ENCODE measurements at places on chromosomes 16 and 17.

DNA sequence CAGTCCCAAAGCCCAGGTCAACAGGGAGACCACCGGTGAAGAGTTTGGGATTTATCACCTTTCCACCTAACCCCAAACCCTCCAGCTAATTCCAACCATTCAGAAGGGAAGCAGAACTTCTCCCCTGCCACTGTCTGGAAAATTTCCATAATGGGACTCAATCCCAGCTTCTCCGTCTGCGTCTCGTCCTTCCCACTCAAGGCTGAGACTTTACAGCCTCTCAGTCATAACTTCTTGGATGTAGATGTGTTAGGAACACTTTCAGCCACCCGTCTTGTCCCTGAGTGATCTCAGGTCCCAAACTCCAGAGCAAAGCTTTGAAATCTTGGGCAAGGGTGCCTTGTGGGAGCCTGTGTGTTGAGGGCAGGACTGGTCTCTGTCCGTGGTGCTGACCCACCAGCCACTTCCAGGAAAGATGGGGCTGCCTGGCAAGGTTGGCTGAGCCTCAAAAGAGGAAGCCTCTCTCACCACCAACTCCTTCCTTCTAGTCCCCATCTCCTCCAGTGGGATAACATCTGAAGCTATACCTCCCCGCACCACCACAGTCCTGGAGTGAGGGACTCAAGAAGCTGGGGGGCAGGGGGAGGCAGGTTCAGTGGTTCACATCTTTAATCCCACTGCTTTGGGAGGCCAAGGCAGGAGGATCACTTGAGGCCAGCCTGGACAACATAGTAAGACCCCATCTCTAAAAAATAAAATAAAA is 9.3 kb downstream of the GAS2L2 start:
- DNase-seq = no peak

DNA sequence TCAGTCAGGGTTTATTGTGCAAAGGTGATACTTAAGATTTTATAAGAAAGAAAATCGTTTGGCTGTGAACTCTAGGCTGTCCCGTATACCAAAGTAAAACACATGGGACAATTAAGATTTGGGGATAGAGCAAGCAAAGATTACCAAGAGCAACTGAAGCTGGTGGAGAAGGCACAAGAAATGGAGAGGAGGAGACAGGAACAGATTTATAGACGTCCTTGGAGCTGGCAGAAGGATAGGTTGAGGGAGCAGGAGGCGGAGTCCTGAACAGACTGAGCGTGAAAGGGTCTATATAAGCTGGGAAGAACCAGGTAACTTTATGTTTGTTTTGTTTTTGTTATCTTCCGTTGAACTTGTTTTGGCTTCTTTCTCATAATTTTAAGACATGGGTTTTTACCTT is 3.8 kb downstream of the TNRC6C start:
- peak; percentile 32 for DNase-seq

DNA sequence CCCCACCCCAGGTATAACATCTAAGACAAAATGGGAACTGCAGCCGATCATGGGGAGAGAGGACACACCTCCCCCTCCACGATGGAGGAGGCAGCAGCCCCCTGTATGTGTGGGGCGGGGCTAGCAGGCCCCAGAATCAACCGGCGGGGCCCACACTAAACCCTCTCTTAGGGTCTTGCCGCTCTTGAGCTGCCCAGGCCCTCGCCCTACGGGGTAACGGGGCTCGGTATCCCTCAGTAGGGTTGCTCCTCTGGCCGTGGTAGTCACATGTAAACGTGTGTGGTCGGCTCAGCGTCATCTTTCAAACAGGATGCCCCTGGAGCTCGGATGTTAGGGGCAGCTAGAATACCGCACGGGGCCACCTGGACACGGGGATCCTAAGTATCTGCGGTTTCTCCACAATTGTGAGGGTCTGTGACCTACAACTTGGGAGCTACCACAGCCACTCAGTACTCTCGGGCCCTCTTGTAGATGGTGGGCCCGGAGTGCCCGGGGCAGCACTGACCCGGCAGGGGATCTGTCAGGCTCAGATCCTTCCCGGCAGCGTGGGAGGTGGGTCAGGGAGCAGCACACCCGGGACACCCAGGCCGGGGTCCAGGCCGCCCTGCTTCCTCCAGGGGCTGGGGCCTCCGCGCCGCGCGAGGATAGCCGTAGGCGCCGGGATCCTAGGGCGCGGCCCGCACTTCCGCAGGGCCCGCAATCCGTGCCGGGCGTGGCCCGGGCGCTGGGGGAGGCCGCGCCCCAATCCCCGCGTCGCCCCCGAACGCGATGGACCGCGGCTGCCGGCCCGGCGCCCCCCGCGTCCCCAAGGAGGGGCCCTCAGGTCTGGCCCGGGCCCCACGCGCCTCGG is 781 bp downstream of the ARHGDIA start:
- DNase-seq = no peak

GRCh38 chr16:21610766-21611165 is 11.4 kb downstream of the METTL9 start:
- DNase-seq = no peak

- DNase-seq = no peak
These were observed 3.5 kb upstream of the ITGAE start for GRCh38 chr17:3804503-3804931.

DNA sequence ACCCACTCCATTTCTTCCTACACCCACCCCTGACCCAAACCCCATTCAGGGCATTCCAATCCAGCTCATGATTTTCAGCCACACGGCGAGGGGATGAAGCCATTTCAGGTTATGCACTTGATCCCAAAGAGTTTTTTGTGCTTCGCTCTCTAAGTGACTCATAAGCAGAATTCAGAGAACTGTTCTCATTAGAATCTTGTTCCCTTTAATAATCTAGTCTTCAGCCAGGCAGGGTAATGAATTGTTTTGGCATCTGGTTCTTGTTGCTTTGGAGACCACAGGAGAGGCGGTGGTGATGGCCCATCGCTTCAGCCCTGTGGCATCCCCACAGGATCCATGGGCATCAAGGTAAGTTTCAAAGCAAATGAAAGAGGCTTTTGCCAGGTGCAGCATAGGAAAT is 4.8 kb upstream of the KRT31 start:
- DNase-seq = no peak

- no peak for DNase-seq
These were observed 9.4 kb downstream of the MAP3K14 start for GRCh38 chr17:45307290-45308015.

GRCh38 chr17:15257796-15258512 is 7.2 kb downstream of the PMP22 start:
- DNase-seq = no peak

DNA sequence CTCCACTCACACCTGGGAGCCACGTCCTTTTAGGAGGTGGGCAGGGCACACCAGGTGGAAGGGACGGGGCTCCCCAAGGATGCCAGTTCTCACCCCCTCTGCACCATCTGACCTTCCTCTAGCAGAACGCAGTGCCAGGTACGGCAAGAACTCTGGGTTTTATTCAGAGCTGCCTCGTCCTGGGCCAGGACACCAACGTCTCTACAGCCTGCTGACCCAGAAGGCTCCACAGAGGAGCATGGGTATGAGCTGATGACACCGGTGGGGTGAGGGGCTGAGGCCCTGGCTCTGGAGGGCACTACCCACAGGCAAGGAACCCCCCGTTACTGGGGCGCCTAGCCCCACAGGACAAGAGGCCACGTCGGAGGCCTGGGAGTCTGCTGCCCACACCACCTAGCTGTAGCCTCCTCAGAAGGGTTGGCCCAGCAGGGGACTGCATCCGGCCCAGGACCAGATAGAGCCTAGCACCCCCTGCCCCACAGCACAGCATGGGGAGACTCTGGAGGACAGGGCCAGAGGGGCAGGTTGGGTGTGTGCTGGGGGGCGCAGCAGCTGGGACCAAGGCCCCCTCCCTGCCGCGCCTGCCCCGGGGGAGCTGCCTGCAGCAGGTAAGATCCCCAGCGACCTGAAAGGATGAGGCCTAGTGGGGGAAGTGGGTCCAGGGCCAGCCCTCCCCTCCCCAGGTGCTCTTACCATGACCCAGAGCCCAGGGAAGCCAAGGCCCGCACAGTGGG is 13.9 kb downstream of the BCAR1 start:
- DNase-seq = no peak

DNA sequence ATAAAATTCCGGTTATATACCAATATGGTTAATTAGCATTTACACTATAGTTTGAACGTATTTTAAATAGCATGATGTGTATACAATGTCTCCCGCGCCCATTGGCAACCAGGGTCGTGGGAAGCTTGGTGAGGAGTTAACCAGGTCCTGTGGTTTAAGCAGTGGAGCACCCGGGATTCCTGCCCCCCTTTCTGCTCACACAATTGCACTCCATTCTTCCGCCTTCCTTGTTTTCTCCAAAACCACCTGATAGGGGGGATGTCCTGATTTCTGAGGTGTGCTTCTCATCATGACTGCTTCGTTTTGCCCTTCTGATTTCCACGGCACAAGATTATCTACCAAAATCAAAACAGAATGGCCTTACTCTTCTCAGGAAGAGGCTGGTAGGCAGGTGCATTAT is 35.8 kb downstream of the WIPI1 start:
- DNase-seq = no peak

DNA sequence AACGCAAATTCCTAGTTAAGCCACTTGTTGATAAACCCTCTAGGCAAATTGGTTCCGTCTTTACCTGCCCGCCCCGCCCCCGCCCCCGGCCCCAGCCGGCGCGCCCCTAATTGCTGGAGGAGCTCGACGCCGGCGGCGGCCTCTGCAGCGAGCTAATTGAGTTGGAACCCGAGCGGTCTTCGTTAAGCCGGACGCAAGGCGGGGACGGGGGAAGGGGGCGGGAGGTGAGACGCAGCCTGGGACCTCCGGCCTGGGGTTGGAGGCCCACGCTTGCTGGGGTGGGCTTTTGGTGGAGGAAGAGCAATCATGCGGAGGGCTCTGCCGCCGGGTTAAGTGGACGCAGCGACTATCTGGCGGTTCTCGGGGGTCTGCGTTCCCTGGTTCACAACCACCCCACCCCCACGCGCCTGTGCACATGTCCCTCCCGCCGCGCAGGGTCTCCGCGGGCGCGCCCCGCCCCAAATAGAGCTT is 12.7 kb upstream of the FOXF1 start:
- DNase-seq = no peak

GRCh38 chr17:12407495-12408252 is 258.0 kb upstream of the MYOCD start:
- DNase-seq = no peak

- no peak for DNase-seq
These were observed 1144.9 kb upstream of the GOT2 start for GRCh38 chr16:59878999-59879398.

DNA sequence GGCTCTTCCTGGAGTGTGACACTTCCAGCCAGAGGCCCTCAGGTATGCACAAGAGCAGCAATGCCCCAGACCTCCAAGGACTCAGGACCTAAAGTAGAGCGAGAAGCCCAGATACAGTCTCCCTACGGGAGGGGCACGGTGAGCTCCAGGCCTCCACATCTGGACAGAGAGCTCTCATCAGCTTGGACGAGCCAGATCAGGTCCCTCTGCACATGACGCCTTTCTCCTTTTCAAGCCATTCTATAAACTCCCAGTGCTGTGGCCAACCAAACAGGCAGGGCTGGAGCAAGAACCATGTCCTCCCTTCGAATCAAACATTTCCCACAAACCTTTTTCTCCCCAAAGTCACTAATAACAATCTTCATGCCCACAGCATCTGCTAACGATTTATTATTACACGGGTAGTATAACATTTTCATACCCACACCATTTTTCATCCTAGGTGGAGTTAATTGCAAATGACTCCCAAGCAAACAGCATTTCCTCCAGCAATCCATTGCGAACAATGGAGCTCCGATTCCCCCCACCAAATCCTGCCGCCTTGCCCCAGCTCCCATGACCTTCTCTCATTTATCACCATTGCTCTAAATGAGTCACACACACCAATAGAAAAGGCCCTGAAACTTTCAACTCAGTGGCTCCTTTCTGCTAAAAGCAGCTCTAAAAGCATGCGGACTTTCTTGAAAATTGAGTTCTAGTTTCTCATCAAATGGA is 24.2 kb upstream of the NLRP1 start:
- no peak for DNase-seq

GRCh38 chr17:70132505-70132904 is 36.8 kb upstream of the KCNJ2 start:
- DNase-seq = no peak

DNA sequence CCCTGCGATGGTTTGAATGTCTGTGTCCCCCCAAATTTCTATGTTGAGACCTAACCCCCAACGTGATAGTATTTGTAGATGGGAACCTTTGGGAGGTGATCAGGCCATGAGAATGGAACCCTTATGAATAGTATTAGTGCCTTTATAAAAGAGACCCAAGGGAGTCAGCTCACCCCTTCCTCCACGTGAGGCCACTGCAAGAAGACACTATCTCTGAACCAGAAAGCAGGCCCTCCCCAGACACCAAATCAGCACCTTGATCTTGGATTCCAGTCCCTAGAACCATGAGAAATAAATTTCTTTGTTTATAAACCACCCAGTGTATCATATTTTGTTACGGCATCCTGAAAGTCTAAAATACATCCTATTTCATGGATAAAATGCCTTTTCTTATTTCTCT is 64.4 kb upstream of the LRRC37A3 start:
- DNase-seq = no peak

GRCh38 chr16:75311383-75311938 is 60.0 kb upstream of the BCAR1 start:
- DNase-seq = no peak

DNA sequence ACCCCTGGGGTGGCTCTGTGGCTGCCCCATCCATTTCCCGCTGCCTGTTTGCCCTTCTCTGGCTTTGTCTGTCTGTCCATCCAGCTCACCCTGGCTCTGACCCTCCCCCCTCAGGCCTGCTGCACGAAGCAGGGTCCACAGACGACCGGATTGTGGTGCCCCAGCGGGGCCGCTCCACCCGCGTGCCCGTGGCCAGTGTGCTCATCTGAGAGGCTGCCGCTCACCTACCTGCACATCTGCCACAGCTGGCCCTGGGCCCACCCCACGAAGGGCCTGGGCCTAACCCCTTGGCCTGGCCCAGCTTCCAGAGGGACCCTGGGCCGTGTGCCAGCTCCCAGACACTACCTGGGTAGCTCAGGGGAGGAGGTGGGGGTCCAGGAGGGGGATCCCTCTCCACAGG is 761 bp upstream of the LAT start:
- DNase-seq = no peak

- DNase-seq = no peak
These were observed 24.9 kb upstream of the GRB2 start for GRCh38 chr17:75430159-75430974.

Measured in HEK293T (cell line).